ENCODE measurements at places on chromosomes 3 and 15. TPM values are rescaled to one million over a fixed set of nuclear protein-coding genes. Genes with fewer than 3 reads are reported as not detected.

MCCC1 gene
- 25.7 TPM for total RNA-seq

MOBP gene
- 0.32 TPM for total RNA-seq

CHL1 gene
- total RNA-seq: 90.2 TPM

AADACL2 gene
- total RNA-seq: not detected

FBXL22 gene
- 31.9 TPM for total RNA-seq

C3orf22 gene
- total RNA-seq: not detected

CLEC3B gene
- 170 TPM for total RNA-seq

GREM1 gene
- 0.20 TPM for total RNA-seq

TNNC1 gene
- total RNA-seq: 2,592 TPM

MUC20 gene
- 0.86 TPM for total RNA-seq

PARP9 gene
- 12.6 TPM for total RNA-seq

VGLL3 gene
- 5.6 TPM for total RNA-seq

FRMD4B gene
- total RNA-seq: 28.5 TPM

SPG21 gene
- 54.4 TPM for total RNA-seq

ABTB1 gene
- total RNA-seq: 37.0 TPM

RAB5A gene
- total RNA-seq: 45.5 TPM

FGF12 gene
- 354 TPM for total RNA-seq

TCTA gene
- total RNA-seq: 19.8 TPM

CSPG5 gene
- 1.1 TPM for total RNA-seq

DNAH12 gene
- total RNA-seq: 0.06 TPM

CHRNB4 gene
- total RNA-seq: not detected

ZNF501 gene
- total RNA-seq: 6.0 TPM

ADGRG7 gene
- total RNA-seq: not detected

CKMT1A gene
- 0.43 TPM for total RNA-seq

HHATL gene
- total RNA-seq: 554 TPM

LYZL4 gene
- not detected for total RNA-seq

CAND2 gene
- total RNA-seq: 63.6 TPM

COL6A5 gene
- not detected for total RNA-seq

WDR49 gene
- total RNA-seq: 16.0 TPM

PRICKLE2 gene
- total RNA-seq: 15.2 TPM

TMEM266 gene
- not detected for total RNA-seq

GMNC gene
- total RNA-seq: 0.17 TPM

CTXN2 gene
- not detected for total RNA-seq

ASB14 gene
- total RNA-seq: 1.8 TPM

GOLGA8M gene
- 3.0 TPM for total RNA-seq

SV2B gene
- total RNA-seq: 1.3 TPM

DPPA2 gene
- not detected for total RNA-seq

NMNAT3 gene
- 9.6 TPM for total RNA-seq

PTX3 gene
- 6.2 TPM for total RNA-seq

ACVR2B gene
- total RNA-seq: 6.2 TPM

SLC12A1 gene
- total RNA-seq: not detected

SLC22A14 gene
- total RNA-seq: 0.17 TPM

BRPF1 gene
- 9.2 TPM for total RNA-seq

MAP1A gene
- total RNA-seq: 87.6 TPM

CILP gene
- total RNA-seq: 9.9 TPM

RPUSD3 gene
- total RNA-seq: 37.7 TPM

ZDHHC23 gene
- 2.4 TPM for total RNA-seq

CA12 gene
- total RNA-seq: 0.33 TPM

RLBP1 gene
- not detected for total RNA-seq

LXN gene
- 27.3 TPM for total RNA-seq

MLF1 gene
- 258 TPM for total RNA-seq

ENTPD3 gene
- total RNA-seq: 0.26 TPM

PLAAT1 gene
- total RNA-seq: 14.3 TPM

CD96 gene
- total RNA-seq: 0.44 TPM
